Right ventricle myocardium inferior (tissue), 1 donor: ENCODE measurements at places on chromosomes 5 and 9.

- no peak for DNase-seq
Observed at GRCh38 chr5:15031180-15031579, 159.6 kb upstream of the ANKH start.

DNA sequence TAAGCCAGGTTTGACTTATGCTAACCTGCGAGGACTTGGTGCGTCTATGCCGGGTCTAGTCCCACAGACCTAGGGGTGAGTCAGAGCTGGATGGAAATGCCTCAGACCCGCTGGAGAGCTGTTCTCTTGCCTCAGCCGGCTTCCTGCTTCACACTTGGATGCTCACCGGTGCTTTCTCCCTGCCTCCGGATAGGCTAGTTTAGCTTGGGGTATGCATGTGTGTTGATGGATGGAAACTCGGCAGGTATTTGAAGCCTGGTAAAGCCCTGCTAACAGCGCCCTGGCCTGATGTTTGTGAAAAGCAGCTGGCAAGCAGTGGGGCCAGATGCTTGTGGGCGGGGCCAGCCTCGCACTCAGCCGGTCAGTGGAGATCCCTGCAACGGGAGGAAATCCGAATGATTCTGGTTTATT lies 29.3 kb downstream of the PRRC2B start:
- DNase-seq: no peak

DNA sequence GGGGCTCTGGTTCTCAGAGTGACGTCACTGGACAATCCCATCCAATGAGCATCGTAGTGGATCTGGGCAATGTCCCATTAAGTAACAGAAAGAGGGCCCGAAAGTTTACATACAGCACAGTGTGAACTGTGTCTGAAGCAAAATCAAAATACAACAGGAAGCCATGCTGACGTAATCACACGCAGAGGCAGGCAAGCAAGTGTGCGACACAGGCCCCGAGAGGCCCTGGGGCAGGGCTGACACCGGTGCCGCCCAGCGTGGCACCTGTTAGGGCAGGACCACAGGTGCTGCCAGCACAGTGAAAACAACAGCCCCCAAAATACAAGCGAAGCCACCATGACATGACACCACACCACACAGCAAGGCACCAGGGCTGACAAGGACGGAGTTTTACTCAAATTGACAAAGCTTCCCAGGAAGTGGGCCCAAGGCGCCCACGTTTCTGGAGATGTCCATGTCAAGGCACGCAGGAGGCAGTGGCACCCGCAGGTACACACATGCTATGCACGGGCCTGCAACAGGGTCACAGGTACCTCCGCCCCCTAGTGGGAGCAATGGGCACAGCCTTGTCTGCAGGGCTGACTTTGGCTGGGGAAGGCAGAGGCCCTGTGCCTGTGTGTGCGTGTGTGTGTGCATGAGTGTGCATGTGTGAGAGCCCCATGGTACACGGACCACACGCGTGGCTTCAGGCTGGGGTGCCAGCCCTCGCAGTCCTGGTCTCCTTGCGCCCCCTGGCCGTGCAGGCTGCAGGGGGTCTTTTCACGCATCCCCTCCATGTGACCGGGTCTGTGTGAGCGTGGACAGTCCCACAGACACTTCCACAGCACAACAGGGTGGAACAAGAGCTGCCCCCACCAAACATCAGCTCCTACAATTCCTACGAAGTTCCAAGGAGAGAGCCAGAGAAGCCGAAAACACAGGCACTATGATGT lies 19.6 kb downstream of the QSOX2 start:
- peak; percentile 71 for DNase-seq

GRCh38 chr5:125874717-125875116 lies 548.5 kb upstream of the GRAMD2B start:
- DNase-seq: no peak

DNA sequence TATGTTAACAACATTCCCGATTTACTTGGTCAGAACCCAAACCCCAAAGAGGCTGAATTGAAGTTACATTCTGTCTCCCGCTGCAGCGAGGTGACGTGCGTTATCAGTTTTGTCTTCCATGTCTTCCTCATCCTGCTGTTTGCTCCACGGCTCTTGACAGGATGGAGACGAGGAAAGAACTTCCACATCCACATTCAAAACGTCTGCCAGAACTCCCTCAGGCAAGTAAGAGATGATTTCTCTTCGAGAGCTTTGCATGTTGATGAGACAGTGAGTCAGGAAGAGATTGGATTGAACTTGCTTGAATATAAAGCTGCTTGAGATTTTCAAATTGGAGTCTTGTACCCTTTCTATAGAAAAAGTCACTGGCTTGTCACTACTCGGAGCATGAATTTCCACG lies 242.6 kb downstream of the AUH start:
- DNase-seq: no peak

- DNase-seq: no peak
Observed at GRCh38 chr5:178077751-178078150, 35.6 kb upstream of the N4BP3 start.

GRCh38 chr9:9002826-9003583 lies 1203.4 kb upstream of the DMAC1 start:
- no peak for DNase-seq

DNA sequence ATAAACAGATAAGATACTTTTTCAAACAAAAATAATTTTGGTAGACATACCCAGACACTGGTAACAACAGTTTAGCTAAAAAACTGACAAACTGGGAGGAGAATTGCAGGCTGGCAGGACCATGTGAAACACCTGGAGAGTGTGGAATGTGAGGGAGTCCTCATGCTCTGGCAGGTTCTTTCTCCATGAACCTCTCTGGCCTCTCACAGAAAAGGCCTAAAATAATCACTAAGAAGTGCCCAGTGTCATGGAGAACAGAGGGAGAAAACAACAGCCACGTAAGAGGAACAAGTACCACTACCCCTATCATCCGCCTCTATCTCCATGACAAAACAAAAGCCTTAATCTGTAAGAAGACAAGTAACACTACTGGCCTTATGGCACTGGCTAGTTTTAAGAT lies 1227.5 kb upstream of the CDH9 start:
- no peak for DNase-seq

DNA sequence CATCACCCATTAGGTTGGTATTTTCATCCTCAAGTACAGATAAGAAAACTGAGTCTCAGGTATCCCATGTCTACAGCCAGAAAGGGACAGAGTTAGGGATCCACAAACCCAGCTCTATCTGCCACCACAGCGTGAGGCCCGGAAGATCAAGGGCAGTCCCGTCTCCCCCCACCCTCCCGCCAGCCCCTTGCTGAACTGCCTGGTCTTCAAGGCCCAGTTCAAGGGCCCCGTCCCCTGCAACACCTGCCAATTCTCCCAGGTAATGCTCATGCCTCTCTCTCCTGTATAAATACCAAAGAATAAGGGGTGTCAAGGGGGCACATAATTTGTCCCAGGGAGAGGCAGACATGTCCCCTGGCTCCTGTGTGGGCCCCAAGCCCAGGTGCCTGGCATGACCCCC lies 50.7 kb downstream of the AK8 start:
- DNase-seq: no peak

GRCh38 chr9:23492126-23493002 lies 333.7 kb downstream of the ELAVL2 start:
- no peak for DNase-seq

DNA sequence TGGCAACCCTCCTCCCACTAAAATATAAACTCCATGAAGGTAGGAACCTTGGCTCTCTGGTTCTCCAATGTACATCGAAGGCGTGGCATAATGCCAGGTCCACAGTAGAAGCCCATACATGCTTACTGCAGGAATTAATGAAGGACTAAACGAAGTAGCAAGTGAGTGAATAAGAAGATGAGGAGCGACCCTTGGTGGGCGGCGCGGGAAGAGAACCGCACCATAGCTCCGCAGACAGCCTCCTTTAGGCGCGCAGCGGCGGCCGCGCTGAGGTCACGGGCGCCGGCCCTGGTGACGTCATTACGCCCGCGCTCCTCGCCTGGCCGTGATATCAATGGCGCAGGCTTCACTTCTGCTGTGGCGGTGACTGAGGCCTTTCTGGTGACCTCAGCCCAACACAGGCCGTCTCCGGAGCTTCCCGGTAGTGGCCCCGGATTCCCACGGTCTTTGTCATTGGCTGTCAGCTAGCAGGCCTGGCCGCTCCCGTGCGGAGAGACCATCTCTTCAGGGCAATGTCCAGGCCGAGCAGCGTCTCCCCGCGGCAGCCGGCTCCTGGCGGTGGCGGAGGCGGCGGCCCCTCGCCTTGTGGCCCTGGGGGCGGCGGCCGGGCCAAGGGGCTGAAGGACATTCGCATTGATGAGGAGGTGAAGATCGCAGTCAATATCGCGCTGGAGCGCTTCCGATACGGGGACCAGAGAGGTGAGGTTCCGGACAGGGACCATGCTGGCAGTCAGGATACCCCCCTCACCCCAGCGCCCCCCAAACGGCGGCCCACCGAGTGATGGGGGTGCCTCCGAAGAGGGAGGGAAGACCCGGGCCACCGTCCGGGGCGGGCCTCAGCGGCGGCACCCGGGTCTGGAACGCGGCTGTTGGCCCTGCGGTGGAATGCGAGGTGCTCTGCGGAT lies at the start of gene YTHDC2:
YTHDC2 (plus strand) TSS at position 311 of the 905 bp plus-strand sequence; CDS start at position 513, 202 bp downstream.
- peak; percentile 94 for DNase-seq

- no peak for DNase-seq
Observed at GRCh38 chr9:106954974-106955850, 92.2 kb downstream of the ZNF462 start.

GRCh38 chr9:116476935-116477381 lies 210.1 kb upstream of the TRIM32 start:
- no peak for DNase-seq

- no peak for DNase-seq
Observed at GRCh38 chr9:129803676-129804060, 684 bp downstream of the TOR1B start.

DNA sequence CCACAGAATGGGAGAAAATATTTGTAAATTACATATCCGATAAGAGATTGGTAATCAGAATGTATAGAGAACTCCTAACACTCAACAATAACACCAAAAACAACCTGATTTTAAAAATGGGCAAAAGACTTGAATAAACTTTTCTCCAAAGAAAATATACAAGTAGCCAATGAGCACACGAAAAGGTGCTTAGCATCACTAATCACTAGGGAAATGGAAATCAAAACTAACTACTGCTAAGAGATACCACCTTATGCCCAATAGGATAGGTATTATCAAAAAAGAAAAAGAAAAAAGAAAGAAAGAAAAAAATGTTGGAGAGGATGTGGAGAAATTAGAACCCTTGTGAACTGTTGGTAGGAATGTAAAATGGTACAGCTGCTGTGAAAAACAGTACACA lies 212.1 kb downstream of the TLR4 start:
- DNase-seq: no peak

- DNase-seq: no peak
Observed at GRCh38 chr5:142978726-142979125, 208.5 kb downstream of the ARHGAP26 start.

DNA sequence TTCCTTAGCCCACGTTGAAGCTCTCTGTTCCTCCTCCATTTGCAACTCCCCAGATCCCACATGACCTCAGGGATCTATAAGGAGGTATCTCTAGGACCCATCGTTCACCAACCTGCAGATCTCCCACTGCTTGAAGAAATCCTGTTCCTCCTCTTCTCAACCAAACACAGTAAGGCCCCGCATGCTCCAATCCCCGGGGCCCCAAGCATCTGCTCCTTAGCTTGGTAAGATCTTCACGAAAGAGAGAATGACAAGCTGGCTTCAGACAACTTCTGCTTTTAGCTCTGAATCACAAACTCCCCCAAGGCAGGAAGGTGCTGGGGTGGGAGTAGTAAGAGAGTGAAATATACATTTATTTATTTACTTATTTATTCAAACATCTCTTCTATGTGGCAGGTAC lies 33.0 kb upstream of the ARHGAP26 start:
- no peak for DNase-seq

DNA sequence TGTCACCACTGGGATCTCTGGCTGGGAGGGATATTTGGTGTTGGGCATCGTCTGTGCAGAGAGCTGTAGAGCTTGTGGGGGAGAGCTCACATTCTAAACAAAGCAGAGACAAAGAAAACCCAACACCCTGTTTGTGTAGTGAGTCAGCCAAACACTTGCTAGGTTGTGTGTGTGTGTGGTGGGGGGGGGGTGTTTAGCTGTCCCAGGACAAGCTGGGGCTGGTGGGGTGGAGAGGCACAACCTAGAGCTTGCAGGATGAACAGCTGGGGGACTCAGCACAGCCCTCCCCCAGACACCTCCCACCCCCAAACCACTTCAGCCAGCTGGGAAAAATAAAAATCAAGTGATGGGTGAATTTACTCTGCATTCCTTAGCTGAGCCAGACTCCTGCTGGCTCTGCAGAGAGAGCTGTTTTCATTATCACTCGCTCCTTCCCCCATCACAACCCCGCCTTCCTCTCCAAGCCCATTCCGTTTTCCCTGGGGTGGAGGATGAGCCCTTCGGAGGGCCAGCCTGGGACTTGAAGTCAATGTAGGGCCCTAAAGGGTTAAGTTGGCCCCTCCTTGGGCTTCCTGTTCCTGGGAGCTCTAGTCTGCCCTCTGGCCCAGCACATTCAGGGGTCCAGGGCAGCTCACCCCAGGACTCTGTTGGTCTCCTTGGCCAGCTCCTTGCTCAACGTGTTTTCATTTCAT lies 2.6 kb downstream of the OLFML2A start:
- no peak for DNase-seq

- DNase-seq: no peak
Observed at GRCh38 chr9:117092582-117092981, 322.3 kb downstream of the ASTN2 start.

DNA sequence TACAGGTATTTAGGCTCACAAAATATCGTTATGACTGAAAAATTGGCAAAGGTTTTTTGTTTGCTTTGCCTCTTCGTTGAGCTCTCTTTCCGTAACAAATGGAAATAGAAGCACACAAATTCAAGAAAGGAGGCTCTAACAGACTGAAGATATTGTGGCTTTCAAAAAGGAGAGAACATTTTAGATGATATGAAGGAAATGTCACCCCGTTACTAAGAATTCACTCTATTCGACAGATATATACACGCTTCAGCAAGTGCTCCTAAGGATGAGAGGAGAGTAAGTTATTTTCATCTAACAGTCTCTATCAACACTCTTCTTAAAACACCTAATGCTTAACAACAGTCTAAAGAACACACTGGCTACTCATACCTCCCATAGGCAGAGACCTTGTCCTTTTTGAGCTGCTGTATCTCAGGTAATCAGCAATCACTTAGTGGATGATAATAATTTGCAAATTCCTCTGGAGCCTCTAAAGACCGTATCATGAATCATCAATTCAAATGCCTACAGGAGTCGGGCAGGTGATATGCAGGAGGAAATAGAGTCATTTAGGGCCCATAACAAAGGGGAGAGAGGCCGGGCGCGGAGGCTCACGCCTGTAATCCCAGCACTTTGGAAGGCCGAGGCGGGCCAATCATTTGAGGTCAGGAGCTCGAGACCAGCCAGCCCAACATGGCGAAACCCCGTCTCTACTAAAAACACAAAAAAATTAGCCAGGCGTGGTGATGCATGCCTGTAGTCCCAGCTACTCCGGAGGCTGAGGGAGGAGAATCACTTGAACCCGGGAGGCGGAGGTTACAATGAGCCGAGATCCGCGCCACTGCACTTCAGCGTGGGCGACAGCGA lies 1.4 kb upstream of the HSDL2 start:
- DNase-seq: no peak

DNA sequence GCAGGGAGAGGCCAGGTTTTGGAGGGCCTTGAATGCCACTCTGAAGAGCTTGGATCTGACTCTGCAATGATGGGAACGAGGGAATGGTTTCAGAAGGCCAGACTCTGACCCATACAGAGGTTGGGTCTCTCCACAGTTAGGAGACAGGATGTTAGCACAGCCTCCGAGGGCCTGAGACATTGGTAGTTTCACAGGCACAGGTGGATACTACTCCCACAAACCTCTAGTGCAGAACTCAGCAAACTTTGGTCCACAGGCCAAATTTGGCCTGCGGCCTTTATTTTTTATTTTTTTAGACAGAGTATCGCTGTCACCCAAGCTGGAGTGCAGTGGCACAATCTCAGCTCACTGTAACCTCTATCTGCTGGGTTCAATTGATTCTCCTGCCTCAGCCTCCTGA lies 2.9 kb downstream of the GNPDA1 start:
- no peak for DNase-seq
